ENCODE measurements at places on chromosomes 13 and 19.

GRCh38 chr19:41225238-41226052 is 6.4 kb downstream of the AXL start:
- peak; percentile 100 for DNase-seq

DNA sequence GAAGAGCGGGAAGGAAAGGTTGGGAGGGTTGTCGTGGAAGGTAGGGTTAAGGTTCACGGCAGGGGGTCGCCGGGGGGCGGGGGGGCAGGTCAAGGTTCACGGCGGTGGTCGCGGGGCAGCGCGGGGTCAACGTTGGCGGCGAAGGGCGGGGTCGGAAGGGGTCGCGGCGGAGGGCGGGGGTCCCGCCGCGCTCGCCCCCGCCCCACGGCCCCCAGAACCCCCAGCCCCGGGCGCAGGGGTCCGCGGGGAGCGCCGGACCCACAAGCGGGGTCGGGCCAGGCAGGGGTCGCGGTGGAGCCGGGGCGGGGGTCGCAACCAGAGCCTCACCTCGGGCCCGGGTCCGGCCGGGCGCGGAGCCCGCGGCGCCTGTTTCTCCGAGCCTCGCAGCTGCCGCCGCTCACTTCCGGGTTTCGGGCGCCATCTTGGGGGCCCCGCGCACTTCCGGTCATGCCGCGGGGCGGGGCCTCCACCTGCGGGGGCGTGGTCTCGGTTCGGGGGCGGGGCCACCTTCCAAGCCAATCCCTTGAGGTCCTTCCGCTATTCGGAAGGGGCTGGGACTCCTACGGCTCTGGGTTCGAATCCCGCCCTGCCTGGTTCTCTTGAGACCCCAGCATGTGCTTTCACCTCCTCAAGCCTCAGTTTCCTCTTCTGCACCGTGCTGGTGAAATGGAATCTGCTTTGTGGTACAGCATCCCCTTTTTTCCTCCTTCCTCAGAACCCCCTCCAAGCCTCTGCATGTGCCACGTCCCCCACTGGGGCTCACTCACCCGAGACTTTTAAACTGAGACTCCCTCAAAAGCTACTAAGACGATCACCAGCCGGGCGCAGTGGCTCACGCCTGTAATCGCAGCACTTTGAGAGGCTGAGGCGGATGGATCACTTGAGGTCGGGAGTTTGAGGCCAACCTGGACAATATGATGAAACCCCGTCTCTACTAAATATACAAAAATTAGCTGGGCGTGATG is at the start of gene SBNO2:
TSS of gene SBNO2 (minus strand) at position 424 of the 965 bp plus-strand sequence. CDS start 19,992 bp downstream, outside the sequence.
- DNase-seq, result peak; percentile 89

- DNase-seq, result no peak
Measured at GRCh38 chr19:31530781-31531180, 181.5 kb upstream of the TSHZ3 start.

DNA sequence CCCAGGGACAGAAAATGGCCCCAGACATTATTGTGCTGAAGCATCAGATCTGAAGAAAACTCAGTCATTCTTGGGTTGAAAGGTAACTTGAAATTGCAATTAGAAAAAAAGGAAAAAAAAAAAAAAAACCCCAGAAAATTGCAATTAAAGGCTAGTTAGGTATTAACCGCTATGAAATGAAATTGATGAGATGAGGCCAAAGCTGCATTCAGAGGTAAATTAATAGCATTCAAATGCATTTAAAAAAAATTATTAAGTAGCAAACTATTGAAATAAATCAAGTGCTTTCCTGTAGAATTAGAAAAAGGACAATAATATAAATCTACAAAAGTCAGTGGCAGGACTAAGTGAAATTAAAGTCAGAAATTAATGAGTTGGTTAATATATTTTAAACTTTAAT is 6.4 kb downstream of the PGLS start:
- no peak for DNase-seq

GRCh38 chr13:106859533-106859904 is 291.6 kb upstream of the ARGLU1 start:
- DNase-seq, result no peak

- DNase-seq, result peak; percentile 10
Measured at GRCh38 chr13:90447734-90448101, 899.8 kb upstream of the MIR17HG start.

DNA sequence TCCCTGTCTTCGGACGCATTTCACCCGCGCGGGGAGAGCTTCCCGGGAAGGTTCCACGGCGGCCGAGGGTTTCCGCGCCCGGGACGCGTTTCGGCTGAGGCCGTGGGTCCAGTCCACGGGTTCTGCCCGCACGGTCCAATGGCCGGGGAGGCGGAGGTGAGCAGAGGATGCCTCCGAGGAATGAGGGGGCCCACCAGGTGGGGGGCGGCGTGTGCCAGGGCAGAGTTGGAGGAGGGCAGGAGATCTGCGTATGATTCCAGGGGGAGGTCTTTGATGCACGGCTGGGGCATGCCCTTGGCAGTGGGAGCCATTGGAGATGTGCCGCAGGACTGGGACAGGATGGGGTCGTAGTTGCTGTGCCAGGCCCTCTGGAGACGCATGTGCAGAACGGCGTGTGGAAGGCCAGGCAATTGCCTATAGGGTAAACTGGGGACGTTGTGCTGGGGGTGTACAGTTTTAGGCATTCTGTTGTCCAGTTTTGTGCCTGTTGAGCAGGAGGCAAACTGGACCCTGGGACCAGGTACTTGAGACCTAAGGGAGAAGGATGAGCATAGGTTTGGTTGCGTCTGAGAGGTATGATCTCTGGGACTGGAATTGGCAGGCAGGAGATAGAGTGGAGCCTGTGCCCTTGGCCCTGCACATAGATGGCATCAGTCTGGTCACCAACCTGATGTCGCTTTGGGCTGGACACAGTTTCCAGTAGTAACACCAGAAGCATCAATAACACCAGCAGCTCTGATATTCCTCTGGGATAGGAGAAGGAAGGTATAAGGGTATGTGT is 751 bp downstream of the ZNF584 start:
- DNase-seq, result no peak

DNA sequence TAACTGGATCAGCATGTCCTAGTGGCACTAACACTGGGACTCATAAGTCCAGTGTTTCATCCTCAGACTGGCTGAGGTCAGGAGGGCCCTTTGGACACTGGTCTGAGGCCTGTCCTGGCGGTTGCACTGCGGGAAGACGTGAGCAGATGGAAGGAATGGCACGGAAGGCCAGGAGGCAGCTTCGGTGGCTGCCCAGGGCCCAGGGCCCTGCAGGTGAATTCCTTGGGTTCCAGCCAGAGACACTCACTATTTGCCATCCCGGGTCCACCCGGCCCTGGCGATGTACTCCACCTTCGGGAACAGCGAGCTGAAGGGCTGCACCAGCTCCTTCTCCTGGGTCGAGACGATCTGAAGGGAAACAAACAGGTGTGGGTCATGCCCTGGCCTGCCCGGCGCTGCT is 26.3 kb downstream of the DPP9 start:
- DNase-seq, result no peak

DNA sequence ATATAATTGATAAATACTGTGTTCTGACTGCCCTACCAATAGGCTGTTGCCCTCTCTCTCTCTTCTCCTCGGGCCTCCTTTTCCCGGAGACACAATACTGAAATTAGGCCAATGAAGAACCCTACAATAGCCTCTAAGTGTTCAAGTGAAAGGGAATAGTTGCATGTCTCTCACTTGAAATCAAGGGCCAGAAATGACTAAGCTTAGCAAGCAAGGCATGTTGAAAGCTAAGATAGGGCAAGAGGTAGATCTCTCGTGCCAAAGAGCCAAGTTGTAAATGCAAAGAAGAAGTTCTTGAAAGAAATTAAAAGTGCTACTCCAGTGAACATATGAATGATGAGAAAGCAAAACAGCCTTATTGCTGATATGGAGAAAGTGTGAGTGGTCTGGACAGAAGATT is 13.3 kb downstream of the KATNAL1 start:
- no peak for DNase-seq

- DNase-seq, result no peak
Measured at GRCh38 chr19:51055866-51056265, 9.0 kb downstream of the KLK13 start.

GRCh38 chr13:101691341-101691860 is 238.9 kb downstream of the ITGBL1 start:
- peak; percentile 9 for DNase-seq

- DNase-seq, result peak; percentile 9
Measured at GRCh38 chr13:81738364-81738763, 1397.4 kb upstream of the SPRY2 start.

DNA sequence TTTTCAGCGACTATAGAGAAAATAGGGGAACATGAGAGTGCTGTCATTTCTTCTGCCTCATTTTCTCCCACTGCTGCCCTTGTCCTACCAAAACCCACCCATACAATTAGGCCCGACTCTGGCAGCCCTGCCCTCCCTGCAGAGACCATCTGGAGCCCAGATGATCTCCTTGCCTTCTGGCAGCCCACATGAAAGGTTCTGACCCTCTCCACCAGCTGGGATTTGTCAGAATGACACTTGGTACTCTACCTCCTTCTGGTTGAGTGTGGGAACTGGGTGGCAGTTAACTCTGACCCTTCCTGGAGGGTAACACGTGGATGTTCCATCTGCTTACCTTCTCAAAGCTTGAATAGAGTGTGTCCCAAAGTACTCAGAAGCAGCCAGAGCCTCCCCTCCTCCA is 21.0 kb upstream of the SIAH3 start:
- no peak for DNase-seq

- peak; percentile 73 for DNase-seq
Measured at GRCh38 chr13:73000027-73000674, 58.7 kb upstream of the KLF5 start.

DNA sequence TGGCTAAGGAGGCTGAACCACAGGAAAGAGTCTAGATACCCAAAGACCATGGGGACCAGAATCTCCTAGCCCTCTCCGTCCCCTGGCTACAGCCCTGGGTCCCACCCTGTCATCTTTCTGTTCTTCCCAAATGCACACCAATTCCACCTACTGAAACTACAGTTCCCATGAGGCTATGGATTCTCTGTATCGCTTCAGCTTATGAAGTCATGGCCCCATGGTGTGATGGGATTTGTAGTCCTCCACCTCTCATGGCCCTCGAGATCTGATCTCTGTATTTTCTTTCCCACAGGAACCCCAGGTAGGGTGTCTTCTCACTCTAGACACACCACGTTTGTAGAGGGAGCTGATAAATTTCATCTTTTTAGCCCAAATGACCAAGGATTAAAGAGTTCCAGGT is 11.8 kb downstream of the PTPRH start:
- DNase-seq, result no peak

GRCh38 chr13:20714563-20715329 is 11.2 kb downstream of the IL17D start:
- DNase-seq, result peak; percentile 82

- DNase-seq, result no peak
Measured at GRCh38 chr13:100399455-100399854, 189.1 kb downstream of the GGACT start.

DNA sequence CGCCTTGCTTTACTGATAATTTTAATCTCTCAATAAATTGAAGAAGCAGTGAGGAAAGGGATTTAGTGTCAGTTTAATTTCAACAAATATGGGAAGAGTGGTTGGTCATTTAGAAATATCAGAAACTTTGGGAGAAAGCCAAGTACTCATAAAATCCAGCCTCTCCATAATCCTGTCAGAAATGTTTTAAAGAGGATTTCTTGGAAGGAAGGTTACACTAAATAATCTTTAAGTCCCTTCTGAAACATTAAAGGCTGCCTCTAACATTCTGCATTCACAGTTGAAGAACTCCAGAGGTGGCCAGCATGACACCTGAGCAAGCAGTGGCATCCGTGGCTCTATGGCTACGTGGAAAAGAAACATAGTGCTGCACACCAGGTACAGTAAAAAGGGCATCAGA is 378.5 kb downstream of the ENOX1 start:
- no peak for DNase-seq

- DNase-seq, result peak; percentile 57
Measured at GRCh38 chr13:44197791-44198770, 175.5 kb upstream of the SERP2 start.

DNA sequence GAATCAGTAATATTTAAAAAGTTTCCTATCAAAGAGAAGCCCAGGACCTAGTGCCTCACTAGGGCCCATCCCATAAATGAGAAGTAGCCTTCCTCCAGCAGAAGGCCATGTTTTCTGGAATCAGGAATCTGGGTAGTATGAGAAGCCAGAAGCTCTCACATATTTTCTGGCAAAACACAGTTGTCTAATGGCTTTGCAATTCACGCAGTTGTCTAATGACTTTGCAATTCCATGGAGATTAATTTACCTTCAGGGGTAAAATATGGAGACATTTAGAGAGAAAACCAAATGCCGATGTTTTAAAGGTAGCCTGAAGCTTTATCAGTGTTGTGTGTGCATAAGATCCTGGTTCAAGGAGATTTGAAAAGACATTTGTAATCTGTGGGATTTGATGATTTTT is 29.8 kb upstream of the SIAH3 start:
- DNase-seq, result no peak

DNA sequence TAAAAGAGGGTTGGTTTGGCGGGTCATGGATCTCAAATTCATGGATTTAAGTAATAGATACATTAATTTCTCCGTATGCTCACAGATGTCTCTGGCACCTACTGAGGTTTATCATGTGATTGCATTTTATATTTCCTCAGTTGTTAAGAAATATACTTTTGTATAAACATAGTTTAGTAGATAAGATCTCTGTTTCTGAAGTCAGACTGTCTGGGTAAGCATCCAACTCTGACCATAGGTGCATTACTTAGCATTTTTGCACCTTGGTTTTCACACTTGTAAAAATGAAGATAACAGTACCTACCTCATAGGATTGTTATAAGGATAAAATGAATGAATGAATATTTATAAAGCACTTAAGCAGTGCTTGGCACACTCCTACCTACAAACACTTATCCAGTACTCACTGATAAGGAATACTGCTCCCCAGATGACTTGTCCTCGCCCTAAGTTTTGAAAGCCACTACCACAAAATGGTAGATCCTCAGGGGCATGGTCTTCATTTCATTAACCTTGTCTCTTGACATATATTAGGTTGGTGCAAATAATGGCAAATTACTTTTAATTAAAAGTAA is 26.5 kb downstream of the COMMD6 start:
- DNase-seq, result no peak

DNA sequence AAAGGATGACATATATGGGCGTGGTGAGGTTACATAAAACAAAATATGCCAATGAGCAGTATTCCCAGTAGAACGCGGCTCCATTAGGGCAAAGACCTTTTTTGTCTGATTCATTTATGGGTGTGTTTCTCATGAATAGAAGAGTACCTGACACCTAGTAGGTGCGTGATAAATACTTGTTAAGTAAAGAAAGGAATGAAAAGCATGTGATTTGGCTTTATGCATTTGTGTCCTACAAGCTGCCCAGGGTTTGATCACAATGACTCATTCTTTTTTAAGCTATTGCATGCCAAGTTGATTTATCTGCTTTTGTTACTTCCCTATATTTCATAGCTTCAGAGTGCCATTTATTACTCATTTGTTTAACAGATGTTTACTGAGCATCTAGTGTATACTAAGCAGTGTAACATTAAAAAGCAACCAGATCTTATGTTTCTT is 19.1 kb upstream of the KCTD4 start:
- peak; percentile 94 for DNase-seq

DNA sequence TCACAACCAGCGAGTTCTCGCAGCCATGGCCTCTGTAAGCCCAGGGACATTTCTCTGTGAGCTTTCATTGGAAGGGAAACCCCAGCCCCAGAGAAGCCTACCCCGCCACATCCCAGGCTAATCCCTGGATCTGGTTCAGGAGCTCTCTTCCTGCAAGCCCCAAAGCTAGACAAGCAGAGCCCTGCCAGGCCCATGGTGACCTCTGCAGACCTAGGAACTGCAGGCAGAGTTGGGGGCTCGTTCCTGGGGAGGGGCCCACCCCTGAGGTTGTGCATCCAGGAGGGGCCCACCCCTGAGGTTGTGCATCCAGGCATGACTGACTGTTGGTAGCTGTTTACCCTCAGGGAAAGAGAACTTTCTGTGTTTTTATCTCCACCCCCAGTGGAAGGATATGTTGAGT is 21.7 kb downstream of the KCTD15 start:
- DNase-seq, result no peak
